ENCODE measurements at places on chromosomes 3 and 15.

DNA sequence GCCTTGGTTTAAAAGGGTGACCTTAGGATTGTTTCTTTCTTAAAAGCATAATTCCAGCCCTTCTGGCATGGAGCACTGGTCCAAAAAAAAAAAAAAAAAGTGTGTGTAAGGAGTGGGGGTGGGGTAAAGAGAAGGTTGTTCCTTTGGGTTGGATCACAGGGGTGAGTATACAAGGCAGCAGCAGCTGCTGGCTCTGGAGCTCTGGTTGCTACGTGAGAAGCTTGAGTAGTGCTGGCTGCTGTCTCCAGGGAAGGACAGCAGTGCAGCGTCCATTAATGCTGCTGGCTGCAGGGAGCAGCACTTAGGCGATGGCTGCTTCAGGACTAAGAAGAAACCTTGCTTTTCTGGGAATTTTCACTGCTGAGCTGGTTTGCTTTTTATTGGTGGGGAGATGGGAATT lies 2.3 kb downstream of the SETD5 start:
- no peak for DNase-seq

DNA sequence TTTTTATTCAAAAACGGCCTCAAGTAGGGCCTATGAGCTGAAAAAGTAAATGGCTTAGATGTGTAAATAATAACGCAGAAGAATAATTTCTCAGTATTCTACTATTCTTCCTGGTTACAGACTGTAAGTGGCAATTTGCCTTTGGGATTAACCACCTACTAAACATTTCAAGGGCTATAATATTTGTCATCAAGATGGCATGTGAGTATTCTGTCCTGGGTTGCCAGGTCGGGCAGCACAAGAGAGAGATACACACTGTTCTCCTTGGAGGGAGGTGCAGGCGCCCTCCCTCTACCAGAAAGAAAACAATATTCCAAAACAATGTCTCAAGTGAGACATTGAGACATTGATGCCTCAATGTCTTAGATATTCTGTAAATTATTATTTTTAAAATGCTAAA lies 278.4 kb downstream of the OCA2 start:
- no peak for DNase-seq

- no peak for DNase-seq
These were observed 9.7 kb upstream of the XIRP1 start for GRCh38 chr3:39202094-39202493.

- DNase-seq = no peak
These were observed 83.4 kb downstream of the CHSY1 start for GRCh38 chr15:101168463-101168824.

- no peak for DNase-seq
These were observed 31.8 kb downstream of the ADAMTS17 start for GRCh38 chr15:100310041-100310405.

- no peak for DNase-seq
These were observed 36.9 kb upstream of the CMSS1 start for GRCh38 chr3:99780749-99781148.

- DNase-seq = no peak
These were observed 6.2 kb upstream of the TIPARP start for GRCh38 chr3:156668073-156668763.

- DNase-seq = peak; percentile 53
These were observed 951 bp downstream of the FNDC3B start for GRCh38 chr3:172040078-172040980.

DNA sequence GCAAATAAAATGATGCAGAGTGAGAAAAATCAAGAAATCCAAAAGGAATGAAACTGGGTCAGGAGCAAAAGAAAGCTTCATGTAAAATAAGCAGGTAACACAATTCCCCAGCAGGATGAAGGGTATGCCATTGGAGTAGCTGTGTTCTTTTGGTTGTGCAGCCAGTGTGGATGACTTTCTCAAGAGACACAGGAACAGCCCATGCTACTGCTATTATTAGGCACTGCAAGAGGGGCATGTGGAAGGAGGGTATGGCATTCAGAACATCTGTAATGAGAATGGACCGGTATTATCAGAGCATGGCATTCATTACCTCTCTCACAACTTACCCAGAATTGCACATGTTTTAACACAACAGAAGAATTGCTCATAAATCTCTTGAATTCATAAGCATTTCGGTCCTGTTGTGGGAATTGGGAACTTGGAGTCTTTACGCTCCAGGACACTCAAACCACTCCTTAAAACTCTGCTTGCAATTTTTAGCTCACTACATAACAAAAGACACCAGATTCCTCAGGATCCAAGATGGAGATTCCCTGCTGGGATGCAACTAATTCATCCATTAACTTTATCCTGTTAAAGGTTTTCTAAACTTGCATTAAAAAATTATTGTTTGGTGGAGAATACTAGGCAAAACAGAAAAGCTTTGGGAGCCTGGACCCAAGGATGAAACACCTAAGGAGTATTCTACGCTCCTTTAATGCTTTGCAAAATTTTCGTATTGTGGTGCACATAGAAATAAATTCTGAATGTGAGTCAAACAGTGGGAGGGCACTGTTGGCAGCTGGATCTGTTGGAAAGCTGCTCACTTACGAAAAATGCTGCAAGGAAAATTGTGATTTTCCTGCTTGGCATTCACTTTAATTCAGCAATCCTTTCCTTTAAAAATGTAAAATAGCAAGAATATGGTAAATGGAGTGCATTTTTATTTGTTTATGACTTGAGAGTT lies 34.6 kb upstream of the CDIN1 start:
- no peak for DNase-seq

DNA sequence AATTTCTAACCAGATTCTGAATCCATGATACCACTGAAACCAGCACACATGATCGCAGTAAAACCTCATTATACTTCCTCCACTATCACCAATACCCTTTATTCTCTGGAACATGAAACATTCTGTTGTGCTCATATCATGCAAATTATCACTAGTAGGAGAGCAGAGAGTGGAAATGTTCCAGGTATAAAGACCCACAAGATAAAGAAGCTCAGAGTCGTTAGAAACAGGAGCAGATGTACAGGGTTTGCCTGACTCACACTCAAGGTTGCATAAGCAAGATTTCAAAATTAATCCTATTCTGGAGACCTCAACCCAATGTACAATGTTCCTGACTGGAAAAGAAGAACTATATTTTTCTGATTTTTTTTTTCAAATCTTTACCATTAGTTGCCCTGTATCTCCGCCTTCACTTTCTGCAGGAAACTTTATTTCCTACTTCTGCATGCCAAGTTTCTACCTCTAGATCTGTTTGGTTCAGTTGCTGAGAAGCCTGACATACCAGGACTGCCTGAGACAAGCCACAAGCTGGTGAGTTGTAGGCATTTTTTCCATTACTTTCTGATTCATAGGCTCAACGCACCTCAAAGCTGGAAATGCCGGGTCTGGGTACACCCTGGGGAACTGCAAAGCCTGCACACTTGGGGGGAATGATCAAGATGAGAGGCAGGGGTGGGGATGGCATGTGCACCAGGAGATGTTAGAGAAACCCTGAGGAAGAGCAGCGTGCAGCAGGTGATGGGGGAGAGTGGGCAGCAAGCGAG lies at the start of gene CCR2:
Gene CCR2, plus strand, starts transcription at position 465 of the 764 bp plus-strand sequence. CDS start 3,417 bp downstream, outside the sequence.
- DNase-seq = no peak

DNA sequence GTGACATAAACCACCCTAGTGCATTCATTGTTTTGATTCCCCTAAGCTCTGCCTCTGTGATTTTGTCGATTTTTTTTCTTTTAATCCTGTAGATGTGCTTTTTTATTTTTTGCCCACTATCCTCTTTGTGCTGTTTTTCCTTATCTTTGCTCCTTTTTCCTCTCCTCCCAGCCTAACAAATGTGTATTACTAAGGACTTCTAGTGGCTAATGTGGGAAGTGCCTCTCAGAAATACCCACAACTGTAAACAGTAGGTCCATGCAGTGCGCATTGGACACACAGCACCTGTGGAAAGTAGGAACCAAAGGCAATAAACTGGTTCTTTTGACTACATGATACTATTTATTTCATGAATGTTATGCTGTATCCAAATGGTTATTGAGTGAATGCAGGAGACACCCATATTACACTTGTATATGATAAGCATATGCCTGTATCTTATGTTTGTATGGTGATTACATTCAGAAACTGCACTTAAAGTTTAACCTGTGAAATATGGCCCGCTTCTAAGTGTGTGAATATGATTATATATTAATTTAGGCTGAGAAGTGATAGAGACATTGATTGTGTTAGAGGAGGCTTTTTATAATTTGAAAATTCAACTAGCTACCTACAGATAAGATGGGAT lies 147.8 kb downstream of the PLCL2 start:
- DNase-seq = no peak

DNA sequence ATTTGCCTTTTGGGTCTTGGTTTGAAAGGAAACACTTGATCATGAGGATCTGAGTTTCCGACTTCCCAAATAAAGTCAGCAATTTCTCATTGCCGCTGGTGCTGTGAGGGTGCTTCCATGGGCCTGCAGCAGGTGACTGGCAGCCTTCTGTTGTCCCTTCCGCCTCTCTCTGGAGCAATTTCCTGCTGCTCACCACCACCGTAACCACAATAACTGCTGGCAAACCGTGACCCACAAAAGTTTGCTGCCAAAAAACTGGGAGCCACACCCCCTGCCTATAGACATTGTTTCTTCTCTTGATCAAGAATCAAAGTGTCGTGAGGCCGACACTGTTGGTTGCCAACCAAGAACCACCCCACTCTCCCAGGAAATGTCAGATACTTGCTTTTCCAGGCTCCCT lies 164.0 kb downstream of the NR2F2 start:
- no peak for DNase-seq

DNA sequence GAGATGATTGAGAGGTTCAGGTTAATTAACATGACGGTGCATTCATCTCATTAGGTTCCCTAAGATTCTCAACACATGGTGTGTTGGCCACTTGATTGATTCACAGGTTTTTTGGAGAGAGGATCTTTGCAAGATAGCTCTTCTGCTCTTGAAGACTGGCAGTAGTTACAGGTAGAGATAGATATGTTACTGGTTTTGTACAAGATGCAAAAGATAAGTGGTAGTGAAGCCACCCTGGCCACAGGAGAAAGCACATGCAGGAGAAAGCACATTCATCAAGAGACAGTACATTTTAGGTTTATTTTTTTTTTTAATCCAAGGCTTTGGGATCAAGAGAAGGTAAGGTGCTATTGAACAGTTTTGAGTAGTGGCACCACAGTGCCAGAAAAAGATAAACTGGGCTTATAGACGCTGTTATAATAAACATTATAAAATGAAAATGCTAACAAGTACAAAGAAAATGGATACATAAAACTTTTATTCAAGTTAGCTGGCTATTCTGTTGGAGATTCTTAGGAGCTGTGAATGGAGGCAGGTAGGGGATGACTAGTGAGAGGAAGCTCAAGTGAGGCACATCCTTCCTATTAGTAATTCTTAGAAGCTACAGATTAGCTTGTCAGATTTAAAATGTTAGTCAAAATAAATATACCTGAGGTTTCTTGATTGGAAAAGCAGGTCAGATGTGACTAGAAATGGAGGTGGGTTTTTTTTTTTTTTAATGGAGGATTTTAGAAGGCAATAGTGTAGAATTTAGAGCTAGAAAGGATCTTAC lies 10.8 kb downstream of the SELENOT start:
- DNase-seq = no peak

GRCh38 chr3:33277193-33277882 lies at the start of gene FBXL2:
TSS of gene FBXL2 (plus strand) at chr3:33277442. CDS start at chr3:33277513, 71 bp downstream.
- DNase-seq = peak; percentile 35

DNA sequence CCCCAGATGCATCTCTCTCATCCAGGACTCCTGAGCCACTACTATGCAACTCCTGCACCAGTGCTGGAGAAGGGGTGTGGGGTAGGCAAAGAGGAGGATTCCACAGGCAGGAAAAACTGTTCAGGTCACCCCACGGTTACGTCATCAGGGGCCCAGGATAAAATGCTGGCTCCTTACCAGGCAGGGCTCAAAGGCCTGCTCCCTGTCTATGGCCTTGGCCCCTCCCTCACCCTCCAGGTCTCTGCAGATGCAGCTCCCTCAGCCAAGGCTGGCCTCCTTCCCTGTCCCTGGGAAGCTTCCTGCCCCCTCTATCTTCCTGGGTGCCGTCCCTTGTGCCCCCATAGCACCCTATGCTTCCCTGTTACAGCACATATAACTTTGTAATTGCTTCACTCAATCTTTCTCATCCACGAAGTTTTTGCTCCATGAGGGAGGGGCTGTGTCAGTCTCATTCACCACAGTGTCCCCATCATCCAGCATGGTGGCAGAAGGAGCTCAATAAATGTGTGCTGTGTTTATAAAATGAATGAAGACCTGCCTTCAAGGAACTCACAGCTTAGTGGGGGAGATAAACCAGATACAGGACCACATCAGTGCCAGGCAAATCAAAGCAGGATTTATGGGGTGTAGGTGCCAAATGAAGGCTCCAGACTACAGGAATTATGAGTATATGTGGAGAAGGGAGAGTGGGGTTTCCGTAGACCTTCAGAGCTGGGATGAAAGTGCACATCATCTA lies 18.6 kb downstream of the KBTBD13 start:
- no peak for DNase-seq

DNA sequence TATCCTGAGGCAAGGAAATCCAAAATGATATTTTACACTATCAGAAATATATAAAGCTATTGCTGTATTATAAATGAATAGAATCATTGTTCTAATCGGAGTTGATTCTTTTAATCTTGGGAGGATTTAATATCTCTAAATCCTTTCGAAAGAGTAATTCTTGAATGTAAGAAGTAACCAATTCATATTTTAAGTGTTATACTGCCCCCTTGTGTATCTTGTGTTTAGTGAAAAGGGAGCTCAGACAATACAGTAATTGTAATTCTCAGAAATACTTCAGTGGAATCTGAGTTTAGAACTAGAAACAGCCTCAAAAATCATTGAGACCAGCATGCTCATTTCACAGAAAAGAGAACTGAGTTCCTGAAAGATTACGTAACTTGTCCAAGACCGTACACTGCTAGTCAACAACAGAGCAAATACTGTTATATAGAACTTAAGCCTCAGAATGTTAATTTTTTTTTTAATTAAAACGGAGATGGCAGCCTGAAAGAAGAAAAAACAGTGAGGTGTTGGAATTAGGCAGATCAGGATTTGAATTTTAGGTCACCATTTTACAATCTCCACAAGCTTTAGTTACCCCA lies 42.9 kb downstream of the PLCH1 start:
- DNase-seq = no peak

- no peak for DNase-seq
These were observed 149.6 kb downstream of the MAGI1 start for GRCh38 chr3:65888980-65889706.

DNA sequence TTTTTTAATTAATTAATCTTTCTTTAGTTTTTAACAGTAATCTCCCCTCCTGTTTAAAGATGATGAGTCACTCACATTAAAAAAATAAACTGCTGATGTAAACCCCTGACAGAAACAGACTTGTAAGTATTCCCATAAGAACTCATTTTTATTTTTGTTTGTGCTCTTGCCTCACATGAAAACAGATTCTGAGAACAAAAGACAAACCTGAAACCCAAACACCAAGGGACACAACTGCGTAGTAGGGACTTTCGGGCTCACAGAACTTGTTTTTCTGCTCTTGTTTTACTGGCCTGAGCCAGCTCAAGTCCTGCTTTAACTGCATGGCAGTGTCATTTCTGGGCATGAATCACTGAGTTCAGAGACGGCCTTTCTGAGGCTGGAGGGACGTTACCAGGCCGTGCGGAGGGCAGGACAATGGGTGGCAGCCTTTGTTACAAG lies 600.8 kb downstream of the FOXP1 start:
- DNase-seq = no peak
